Suprapubic skin (tissue), 4 donors: ENCODE measurements at places on chromosomes 4 and X.

DNA sequence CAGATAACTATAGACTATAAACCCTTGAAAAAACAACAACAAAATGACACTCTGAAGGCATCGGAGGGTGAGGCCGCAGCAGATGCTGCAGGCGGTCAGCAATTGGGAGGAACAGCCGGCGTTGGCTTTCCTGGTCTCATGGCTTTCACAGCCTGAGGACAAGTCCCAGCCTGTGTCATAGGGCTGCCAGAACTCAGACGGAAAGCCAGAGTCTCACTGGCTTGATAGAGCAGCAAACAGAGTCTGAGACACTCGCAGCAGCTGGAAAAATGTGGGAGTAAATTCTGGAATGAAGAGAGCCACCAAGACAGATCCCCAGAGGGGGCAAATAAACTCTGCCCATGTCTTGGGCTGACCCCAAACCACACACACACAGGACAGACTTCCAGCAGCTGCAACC is 86.3 kb downstream of the PPP2R2C start:
- no peak for DNase-seq

- DNase-seq, result no peak
Observed at GRCh38 chrX:153974726-153975286, 2.3 kb downstream of the TMEM187 start.

- no peak for DNase-seq
Observed at GRCh38 chrX:29470030-29470429, 745.3 kb upstream of the MAGEB2 start.

DNA sequence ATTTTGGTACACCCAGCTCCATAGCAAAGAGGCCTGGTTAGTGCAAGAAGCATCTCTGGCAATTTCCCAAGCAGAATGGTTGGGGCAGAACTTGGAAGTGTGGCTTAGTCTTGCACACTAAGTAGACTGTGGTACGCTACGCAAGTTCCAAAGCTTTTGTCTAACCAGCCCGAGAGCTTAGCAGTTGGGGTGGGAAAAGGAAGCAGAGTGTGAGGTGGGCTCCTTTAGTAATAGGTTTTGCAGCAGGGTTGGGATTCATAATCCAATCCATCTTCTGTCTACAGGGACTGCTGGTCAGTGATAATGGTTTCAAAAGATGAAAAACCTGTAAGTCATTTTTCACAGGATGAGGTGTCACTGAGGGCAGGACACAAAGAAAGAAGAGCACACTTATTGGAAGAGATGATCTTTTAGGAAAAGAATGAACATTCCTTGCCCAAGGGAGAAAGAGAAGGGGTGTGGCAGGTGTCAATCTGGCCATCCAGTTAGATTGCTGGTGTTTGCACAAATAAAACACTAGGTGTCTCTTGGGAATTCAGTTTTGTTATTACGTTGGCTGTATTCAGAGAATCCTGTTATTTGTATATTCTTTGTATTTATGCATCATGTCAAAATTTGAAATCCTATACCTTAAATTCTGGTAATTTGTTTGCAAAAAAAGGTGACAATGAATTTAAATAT is 244.3 kb downstream of the GPAT3 start:
- DNase-seq, result no peak

DNA sequence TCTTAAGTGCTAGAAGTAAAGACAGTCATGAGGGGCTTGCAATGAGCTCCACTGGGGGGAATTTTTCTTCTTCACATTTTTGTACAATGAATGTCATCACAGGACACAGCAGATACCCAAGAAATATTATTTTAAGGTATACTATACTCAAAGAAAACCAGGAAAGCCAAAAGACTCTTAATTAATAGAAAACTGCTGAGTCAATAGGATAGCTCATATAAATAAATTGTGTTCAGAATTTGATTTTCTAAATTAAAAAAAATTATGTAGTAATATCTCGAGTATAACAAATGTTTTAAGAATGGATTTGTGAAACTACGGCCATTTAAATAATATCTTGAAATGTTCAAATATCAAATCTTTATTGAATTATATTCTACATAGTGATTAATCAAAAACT is 25.7 kb upstream of the CXCL8 start:
- DNase-seq, result no peak

DNA sequence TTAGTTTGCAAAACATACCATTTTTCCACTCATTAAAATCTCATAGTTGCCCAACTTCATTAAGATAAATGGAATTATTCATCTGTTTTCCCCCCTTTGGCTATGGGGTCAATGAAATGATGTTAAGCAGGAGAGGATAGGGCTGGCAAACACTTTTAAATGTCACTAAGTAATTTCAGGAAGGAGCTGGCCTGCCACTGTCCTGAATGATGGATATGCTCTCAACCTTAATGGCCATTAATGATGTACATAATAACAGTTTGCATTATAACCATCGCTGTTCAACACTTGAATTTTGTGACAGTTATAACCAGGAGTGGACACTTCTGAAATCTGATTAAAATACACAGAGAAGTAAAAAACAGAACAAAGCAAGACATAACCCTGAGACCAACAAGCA is 77.2 kb downstream of the C4orf51 start:
- DNase-seq, result no peak

- no peak for DNase-seq
Observed at GRCh38 chr4:128550060-128550459, 259.4 kb upstream of the JADE1 start.

GRCh38 chrX:123291623-123292022 is 107.5 kb downstream of the GRIA3 start:
- no peak for DNase-seq
